ENCODE measurements at places on chromosomes 3 and 15.

- no peak for DNase-seq
Measured at GRCh38 chr3:42979044-42979972, at the start of gene GASK1A. Gene GASK1A (plus strand): TSS chr3:42979311. CDS start chr3:42979643, 332 bp downstream.

- no peak for DNase-seq
Measured at GRCh38 chr3:107209302-107209990, 167.8 kb upstream of the CCDC54 start.

DNA sequence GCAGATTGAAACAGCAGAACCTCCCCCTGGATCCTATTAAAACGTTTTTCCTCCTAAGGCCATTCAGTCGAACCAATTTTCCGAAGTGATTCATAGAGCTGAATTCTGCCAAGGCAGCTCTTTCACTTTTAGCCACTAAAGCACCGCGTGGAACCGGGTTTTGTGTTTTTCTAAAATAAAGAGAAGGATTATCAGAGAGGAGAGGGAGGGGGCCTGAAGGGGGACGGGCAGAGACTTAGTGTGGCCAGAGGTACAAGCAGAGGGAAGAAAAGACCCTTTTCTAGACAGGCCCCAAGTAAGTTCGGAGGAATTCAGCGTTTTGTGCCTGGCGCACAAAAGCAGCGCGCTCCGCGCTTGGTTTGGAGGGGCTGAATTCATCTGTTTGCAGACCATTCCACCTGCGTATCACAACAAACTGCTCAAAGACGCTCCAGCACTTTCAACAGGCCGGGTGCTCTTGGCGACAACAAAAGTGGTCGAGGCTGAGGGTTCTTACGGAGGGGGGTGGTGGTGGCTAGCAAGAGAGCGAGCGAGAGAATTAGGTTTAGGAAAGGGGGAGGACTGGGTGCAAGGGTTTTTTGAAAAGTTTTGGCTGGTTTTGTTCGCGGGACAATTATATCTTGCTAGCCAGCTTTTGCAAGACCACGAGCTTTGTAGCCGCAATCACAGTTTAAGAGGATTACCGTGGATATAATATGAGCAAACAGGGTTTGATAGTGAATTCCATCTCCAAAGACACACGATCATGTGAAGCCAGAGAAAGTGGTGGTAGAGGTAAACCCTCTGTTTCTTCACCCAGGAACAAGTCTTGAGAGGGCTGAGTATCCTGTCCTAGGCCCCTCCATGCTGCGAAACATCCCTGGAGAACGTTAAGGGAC lies 1.2 kb upstream of the FEZF2 start:
- no peak for DNase-seq

DNA sequence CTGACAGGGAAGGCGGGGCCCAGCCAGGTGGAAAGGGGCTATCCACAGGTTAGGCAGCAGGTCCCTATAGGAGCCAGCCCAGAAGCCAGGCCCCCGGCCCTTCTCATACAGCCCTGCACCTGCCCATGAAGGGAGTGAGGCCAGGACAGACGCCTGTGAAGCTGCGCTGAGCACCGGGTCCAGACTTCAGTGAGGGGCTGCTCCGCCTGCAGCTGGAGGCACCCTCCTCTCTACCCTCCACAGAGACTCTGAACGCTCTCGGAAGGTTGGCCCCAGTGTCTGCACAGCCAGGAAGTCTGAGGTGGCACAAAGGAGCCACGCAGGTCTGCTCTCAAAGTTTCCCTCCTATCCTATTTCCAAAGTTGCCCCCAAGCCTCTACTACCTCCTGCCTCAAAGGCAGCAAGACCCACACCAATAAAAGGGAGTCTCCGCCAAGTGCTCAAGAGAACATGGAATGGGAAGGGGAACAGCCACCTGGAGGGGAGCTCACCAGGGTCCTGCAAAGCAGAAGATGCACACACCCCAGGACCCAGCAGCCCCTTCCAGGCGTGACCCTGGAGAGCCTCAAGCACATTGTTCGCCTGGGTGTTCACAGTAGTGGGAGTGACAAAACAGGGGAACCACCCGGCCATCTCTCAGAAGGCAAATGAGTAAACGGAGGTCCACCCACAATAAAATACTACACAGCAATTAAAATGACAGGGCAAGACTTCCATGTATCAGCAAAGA lies 19.5 kb downstream of the XXYLT1 start:
- no peak for DNase-seq
